ENCODE measurements at places on chromosomes 7 and 10. TPM values are rescaled to one million over a fixed set of nuclear protein-coding genes. Genes with fewer than 3 reads are reported as not detected.

The NKX2-3 gene
- not detected for total RNA-seq

The PCLO gene
- 3.0 TPM for total RNA-seq

The DNMBP gene
- total RNA-seq, result 39.6 TPM

GRCh38 chr7:134108802-134109201 is 18.3 kb upstream of the LRGUK start:
- no peak for DNase-seq

DNA sequence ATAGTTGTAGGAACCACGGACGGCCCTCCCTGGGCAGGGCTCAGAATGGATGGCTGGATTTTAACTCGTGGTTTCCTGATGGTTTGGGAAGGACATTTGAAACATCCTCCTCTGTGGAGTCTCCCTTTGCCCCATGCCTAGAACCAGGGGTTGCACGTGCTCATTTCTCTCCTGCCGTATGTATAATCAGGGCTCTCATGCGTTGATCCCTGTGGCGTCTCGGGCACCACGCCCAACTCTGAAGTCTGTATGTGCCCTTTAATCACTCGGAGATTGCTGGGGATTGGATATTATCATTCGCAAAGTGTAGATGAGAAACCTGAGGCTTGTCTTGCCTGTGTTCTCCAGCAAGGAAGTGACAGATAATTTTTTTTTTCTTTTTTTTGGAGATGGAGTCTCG is 257.1 kb downstream of the CAMK1D start:
- no peak for DNase-seq

DNA sequence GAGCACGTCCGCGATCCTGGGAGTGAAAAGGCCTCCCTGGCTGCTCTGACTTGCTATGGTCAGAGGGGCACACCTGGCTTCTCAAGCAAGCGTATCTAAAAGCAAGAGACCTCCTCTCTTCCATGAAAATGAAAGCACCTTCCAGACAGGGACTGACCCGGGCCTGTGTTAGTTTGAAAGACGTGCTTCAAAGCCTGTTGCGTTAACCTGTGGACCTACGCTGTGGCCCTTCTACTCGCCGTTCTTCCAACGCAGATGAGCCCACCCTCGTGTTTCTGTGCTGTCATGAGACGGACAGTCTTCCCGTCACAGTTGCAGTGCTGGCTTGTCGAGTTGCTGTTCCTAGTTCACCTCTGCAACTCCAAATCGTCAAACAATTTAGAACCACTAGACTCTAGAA is 15.5 kb upstream of the GDI2 start:
- no peak for DNase-seq

DNA sequence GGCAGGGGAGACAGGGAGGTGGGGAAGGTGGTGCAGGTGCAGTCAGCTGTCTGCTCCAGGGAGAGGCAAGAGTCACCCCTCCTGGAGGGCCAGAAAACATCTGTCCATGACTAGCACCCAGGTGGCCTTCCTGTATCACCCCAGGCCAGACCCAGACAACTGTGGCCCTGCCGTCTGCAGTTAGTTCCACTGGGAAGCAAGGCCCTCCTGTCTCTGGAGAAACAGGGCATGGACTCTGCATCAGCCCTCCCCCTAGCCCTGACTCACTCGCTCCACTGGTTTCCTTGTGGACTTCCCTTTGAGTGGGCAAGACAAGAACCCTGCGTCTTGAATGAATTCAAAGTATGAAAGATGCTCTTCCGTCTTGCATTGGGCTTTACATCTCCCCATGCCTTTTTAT is 12.6 kb downstream of the TBATA start:
- no peak for DNase-seq

GRCh38 chr10:77516575-77516974 is 121.0 kb downstream of the KCNMA1 start:
- DNase-seq, result no peak

DNA sequence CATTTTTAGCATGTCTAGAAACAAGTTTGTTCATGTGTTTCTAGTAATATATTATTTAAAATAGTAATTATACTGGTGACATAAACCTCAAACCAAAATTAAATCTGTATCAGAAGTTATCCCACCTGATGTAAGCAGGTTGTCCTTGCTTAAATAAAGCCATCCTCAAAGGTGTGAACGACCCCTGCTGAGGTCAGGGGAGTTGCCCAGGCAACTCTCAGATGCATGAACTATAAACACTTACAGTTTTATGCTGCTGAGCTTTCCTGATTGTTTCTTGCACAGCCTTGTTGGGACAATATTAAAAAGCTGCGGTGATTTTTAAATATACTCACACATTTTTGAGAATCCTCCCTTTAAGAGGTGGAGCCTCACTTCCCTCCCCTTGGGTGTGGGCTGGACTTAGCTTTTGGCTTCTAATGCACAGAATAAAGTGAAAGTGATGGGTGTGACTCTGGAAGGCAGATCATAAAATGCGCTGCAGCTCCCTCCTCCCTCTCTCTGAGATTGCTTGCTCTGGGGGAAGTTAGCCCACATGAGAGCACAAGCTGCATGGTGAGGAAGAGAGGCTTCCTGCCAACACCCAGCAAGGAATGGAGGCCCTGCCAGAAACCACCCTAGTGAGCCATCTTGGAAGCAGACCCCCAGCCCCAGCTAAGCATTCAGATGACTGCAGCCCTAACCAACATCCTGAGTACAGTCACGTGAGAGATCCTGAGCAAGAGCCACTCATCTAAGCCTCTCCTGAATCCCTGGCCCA is 152.7 kb downstream of the SKIDA1 start:
- peak; percentile 27 for DNase-seq

DNA sequence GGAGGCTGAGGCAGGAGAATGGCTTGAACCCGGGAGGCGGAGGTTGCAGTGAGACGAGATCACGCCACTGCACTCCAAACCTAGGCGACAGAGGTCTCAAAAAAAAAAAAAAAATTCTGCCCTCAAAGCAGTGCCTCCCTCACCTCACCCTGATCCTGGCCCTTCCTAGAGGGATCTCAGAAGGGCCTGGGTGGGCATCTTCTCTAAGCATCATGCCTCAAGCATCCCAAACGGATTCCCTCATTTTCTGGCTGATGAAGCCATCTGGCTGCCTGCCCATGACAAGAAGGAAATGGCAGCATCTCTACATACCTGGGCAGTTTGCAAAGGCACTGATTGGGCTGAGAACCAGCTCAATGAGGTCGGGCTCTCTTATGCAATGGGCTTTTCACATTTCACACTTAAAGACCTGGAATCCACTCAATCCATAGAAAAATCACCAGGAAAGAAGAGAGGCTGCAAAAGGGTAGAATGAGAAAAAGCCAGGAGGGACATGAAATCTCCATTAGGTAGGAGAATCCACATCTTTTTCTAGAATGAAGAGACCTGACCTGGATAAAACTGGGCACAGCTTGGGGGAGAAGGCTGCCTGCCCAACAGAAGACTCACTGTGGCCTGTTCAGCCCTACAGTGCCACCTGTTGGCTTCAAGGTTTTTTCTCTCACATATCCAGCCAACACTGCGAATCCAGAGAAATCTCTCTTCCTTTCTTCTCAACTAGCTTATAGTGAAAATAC is 48.1 kb downstream of the PDLIM1 start:
- peak; percentile 69 for DNase-seq

- DNase-seq, result peak; percentile 90
Measured at GRCh38 chr7:154928136-154929005, 74.6 kb downstream of the PAXIP1 start.
